Stimulated activated CD8-positive, alpha-beta memory T cell treated with anti-CD3 and anti-CD28 coated beads, Interleukin-2, amount 100 ng/mL, for 1 hour (primary cell): ENCODE measurements at places on chromosomes 2 and 18.

GRCh38 chr2:55869637-55870325, 53.8 kb downstream of the EFEMP1 start:
- DNase-seq: no peak

- no peak for DNase-seq
Observed at GRCh38 chr2:102063941-102064678, 72.3 kb downstream of the IL1R2 start.

GRCh38 chr2:138564586-138565229, 63.1 kb downstream of the SPOPL start:
- no peak for DNase-seq

- DNase-seq: no peak
Observed at GRCh38 chr2:237256887-237257286, 157.1 kb downstream of the COL6A3 start.

DNA sequence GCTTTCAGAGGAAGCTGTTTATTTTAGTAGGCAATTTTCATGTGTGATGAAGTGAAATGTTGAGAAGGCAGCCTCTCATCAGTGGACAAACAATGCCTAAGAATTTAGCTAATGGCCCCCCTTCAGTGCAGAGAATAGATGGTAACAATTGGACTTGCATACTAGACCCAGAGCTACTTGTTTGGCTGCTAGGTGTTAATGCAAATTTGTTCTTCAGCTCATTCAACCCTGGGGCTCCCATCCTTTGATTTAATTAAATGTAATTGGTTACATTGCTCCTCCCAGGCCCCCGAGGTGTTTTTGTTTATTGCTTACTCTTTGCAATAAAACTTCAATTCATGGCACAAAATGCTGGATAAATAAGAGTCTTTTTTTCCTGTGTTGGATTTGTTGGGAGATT, 68.6 kb downstream of the CAMKMT start:
- no peak for DNase-seq

DNA sequence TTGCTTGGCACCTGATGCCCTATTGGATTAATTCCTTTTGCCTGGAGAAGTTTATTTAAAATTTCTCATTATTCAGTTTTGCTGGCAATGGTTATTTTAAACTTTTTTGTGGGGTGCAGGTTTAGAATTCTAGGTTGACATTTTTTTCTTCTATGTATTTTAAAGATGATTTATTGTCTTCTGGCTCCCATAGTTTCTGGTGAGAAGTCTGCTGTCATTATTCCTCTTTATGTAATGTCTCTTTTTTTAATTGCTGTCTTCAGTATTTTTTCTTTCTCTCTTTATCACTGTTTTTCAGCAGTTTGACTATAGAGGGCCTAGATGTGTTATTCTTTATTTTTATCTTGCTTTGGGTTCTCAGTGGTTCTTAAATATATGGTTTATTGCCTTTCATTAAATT, 182.2 kb upstream of the STON1 start:
- no peak for DNase-seq

GRCh38 chr2:240603846-240604245, 17.3 kb downstream of the CAPN10 start:
- DNase-seq: no peak

GRCh38 chr18:62637807-62638687, 77.3 kb upstream of the PHLPP1 start:
- peak; percentile 26 for DNase-seq

GRCh38 chr2:55175254-55176093, 56.6 kb downstream of the CLHC1 start:
- DNase-seq: no peak

DNA sequence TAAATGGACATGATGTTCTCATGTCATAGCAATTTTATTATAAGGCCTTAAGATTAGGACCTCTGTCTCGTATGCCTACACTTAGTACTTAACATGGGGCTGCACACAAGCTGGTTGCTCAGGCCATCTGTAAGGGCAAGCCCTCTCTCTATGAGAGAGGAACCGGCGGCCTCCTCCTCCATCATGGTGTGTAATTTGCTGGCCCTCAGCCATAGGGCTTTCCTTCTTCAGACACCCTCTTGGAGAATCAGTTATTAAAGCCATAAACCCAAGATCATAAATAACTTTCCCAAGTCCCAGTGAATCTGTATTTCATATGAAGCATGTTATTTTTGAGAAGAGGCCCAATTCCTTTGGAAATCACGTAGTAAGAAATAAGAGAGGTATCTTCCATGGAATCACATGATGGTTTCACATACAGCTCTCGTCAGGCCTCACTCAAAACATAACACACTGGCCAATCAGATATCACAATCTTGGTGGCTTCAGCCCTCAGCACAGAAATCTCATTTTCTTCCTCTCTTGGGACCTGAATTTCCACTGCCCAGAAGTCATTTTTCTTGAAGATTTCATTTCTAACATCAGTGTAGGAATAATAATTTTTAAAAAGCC, 92.6 kb downstream of the RDH14 start:
- no peak for DNase-seq

GRCh38 chr2:147512206-147512605, 332.6 kb upstream of the ACVR2A start:
- no peak for DNase-seq

DNA sequence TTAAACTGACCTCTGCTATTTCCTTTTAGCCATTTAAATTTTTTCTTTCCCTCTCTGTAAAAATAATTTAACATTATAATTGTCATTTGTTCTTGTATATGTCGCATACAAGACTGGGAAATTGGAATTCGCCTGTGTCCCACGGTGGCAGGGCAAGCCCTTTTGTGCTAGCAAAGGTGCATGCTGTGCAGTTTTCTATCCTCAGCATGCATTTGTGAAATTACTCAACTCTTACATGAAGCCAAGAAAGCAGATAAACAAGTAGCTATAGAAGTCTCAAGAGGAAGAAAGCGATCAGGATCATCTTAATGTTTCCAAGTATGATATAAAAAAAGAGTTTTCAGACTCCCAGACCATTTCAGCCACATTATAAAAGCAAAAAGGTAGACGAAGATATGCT, 392.6 kb upstream of the CHST9 start:
- DNase-seq: no peak

DNA sequence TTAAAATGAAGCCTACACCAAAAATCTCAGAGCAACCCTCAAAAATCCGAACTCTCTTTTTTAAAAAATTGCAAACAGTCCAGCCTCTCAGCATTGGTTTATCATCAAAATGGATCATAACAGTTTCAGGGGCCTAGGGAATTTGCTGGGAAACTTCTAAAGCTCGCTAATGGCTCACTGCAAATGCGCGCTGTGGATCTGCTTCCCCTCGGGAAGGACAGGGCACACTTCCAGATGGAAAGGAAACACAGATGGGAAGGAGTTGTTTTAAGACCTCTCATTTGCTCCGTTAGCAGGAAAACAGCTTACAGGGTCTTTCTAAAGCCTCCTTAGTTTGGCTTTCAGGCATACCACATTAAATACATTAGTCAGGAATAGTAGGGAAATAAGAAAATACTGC, 27.2 kb downstream of the FECH start:
- no peak for DNase-seq

DNA sequence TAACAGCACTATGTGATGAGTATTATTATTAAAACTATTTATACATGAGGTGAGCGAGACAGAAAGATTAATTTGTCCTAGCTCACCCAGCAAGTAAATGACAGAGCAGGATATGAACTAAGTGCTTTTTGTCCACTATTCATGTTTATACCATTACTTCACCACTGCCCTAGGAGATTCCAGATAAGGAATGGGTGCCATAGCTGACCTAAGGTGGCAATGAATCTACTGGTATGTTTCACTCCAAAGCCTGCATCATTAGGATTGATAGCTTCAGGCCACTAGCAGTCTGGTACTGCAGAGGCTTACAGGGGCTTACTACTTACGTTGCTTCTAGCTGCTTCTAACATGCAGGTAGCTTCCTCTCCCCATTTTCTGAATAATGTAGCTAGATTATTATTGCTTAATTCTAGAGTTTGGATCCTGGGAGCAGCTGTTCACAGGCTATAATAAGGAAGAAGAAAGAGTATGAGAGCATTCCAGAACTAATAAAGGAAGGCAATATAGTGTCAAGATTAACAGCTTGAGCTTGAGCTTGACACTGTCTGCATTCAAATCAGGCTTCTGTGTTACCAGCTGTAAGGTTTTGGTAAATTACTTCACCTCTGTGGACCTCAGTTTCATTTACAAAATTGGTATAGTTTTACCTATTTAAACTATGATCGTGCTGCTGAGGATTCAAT, 153.7 kb downstream of the GALNT3 start:
- no peak for DNase-seq

DNA sequence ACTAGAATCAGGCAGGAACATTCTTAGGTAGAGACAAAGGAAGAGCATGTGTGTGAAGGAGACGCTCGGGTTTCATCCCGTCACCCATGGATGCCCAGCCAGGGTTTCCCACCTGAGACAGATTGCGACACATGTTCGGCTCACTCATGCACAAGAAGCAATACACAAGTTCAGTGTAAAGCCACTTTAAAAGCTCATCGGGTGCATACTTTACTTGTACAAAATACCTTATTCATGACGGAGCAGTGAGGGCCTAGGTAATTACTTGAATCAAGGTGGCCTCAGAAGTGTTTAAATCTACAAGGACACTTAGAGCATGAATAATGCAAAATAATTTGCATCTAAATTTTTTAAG, 42.0 kb downstream of the ZEB2 start:
- no peak for DNase-seq

- no peak for DNase-seq
Observed at GRCh38 chr18:71105078-71105819, 816.4 kb downstream of the SOCS6 start.

DNA sequence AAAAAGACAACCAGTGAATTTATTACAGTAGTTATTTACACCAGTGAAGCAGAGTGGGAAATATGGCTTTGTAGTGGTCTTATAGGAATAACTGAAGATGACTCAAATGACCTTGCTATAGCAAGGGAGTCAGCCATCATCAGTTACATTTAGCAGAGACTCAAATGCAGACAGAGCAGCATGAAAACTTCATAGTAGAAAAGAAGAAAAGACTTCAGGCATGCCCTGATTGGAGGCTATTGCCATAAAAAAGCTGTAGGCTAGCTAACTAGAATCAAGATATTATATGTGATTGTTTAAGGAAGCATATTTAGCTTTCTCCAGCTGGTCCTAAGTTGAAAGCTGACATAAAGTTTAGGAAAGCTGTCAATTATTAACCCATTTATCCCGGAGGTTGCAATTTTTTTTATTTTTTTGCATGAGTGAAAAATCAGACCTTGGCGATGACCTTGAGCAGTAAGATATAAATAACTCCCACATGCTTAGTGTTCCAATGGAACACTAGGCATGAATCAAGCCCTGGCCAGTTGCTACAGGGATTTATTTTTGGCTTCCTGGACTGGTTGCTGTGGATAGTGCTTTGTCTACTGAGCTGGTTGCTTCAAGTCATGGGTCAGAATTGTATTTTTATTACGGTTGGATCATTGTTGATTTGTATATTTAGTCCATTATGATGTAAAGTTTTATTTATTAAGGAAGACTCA, 675.6 kb upstream of the VRK2 start:
- no peak for DNase-seq

GRCh38 chr18:71075147-71075546, 786.3 kb downstream of the SOCS6 start:
- no peak for DNase-seq

- no peak for DNase-seq
Observed at GRCh38 chr2:13560322-13560721, 843.6 kb downstream of the TRIB2 start.

- no peak for DNase-seq
Observed at GRCh38 chr2:236943068-236943467, 142.6 kb upstream of the COPS8 start.

GRCh38 chr2:213152065-213152794, 818 bp upstream of the IKZF2 start:
- DNase-seq: peak; percentile 19

GRCh38 chr2:69667805-69668382, 24.4 kb upstream of the AAK1 start:
- no peak for DNase-seq

- no peak for DNase-seq
Observed at GRCh38 chr2:222862106-222862908, 1.5 kb downstream of the ACSL3 start.

- DNase-seq: no peak
Observed at GRCh38 chr2:242001853-242002252, 132.3 kb downstream of the RTP5 start.

GRCh38 chr2:36367895-36368353, 12.3 kb downstream of the CRIM1 start:
- DNase-seq: no peak

DNA sequence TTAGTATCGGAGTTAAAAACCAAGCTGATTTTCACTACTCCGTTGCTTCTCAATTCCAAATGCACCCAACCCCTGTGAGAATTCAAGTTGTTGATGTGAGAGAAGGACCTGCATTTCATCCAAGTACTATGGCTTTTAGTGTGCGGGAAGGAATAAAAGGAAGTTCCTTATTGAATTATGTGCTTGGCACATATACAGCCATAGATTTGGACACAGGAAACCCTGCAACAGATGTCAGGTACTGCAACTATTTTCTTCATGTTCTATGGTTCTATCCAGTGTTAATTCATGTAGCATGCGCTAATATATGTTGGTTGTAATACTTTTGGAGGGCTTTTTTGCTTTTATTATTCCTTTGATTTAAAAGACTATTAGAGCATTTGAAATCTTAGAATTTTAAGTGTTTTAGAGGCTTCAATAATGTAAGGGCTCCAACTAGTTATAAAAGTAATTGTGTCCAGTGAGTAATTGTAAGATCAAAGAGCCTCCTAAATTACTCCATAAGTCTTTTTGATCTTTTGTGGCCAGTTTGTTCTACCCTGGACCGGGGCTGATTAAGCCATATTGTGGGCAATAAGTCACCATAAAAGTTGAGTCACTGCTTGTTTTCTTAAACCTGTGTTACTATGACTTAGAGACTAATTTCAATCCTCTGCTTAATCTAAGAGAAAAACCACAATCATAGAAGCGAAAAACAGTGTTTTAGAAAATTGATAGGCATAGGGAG, 22.9 kb downstream of the DSG4 start:
- DNase-seq: no peak

- no peak for DNase-seq
Observed at GRCh38 chr2:173043476-173043875, 32.2 kb upstream of the MAP3K20 start.

- DNase-seq: no peak
Observed at GRCh38 chr2:70949086-70949485, 13.4 kb downstream of the ATP6V1B1 start.

GRCh38 chr2:128573116-128573515, 254.4 kb upstream of the HS6ST1 start:
- no peak for DNase-seq

DNA sequence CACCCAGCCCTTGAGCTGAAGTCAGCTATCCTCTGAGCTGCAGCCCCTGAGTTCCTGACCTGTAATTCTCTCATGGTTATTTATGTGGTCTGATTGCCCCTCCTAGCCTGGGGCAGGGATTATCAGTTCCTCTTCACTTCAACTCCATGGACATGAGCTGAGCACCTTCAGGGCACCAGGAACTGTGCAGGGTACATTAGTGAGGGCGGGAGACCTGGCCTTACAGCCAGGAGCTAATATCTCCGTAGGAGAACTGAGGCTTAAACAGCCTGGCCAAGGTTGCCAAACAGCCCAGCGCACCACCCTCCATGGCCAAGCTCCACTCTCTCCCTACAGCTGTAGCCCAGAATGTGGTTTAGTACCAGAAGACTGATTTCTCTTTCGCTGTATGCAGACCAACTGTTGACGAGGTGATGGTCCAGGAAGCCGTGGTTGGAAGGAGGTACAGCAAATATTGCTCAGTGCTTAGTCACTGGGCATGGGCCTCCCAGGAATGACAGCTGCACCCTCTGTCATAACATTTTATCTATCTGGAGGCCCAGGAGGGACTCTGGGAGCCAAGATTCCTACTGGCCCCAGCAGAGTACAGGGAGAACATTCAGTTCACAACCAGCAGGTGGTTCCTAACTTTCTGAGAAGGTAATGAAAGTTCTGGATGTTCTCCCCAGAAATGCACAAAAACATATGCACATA, 228.7 kb upstream of the SIX2 start:
- DNase-seq: no peak
